ENCODE measurements at places on chromosomes 12 and 14. TPM values are rescaled to one million over a fixed set of nuclear protein-coding genes. Genes with fewer than 3 reads are reported as not detected.
A peak's percentile ranks its signal among the peaks of the same experiment; 100 is the strongest.

DNA sequence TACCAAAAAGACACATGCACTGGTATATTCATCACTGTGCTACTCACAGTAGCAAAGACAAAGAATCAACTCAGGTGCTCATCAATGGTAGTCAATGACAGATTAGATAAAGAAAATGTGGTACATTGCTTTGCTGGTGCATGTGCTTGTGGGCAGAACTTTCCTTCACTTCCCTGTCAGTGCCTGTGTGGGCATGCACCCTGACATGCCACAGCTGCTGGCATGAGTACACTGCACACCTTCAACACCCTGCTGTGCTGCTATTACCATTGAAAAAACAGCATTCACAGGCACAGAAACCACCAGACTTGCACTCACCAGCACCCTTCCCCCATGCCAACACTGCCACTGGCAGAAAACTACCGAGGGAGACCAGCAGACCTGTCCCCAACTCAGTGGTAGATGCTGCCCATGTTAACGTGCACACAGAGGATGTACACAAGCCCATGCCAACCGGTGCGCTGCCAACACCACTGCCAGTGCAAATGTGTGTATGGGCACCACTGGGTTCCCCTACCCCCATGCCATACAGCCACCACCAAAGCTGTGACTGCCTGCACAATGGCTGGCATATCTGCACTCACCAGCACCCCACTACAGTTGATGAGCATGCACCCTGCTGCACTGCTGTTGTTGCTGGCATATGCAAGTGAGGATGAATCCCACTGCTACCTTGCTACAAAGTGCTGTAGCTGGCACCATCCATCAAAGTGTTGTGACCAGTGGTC, 57.4 kb downstream of the APOBEC1 start:
- no peaks in the 10 kb centered on the region for H3K4me1 ChIP-seq
- no peak for DNase-seq
- no peaks in the 10 kb centered on the region for H3K36me3 ChIP-seq
- no peak overlapping the region for H3K27ac ChIP-seq
- H3K4me3 ChIP-seq: no peak overlapping the region

GRCh38 chr12:119180380-119181040, 1.8 kb downstream of the HSPB8 start:
- H3K4me1 ChIP-seq: peaks cover 17% of the 10 kb centered on the region
- no peaks in the 10 kb centered on the region for H3K36me3 ChIP-seq
- H3K27ac ChIP-seq: peak overlapping the region; percentile 84
- no peaks in the 10 kb centered on the region for H3K27me3 ChIP-seq

DNA sequence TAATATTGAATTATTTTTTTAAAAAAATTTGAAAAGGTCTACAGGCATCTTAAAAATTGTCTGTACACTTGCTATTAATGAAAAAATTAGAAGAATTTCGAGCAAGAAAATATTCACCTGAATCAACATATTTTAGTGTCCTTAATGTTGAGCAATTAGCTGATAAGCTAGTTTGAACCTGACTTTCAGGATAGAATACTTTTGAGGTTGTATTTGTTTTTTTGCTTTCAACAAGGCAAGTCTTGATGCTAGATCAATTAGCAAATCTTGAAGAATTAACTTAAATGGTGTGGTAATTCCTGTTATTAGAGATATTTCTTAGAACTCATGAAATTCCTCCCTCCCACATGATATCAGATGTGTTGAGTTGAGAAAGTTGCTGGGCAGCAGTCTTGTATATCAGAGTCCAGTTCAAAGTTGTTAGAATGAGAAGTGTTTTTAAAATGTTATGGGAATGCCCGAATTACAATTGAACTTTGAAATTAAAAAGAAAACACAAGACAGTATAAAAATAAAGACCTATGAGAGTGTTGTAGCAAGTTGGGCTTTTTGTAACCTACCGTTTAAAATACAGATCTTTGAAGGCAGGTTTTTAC, 119.2 kb downstream of the TRMT5 start:
- no peak overlapping the region for H3K4me3 ChIP-seq
- no peaks in the 10 kb centered on the region for H3K27me3 ChIP-seq
- no peaks in the 10 kb centered on the region for H3K36me3 ChIP-seq
- H3K4me1 ChIP-seq: no peaks in the 10 kb centered on the region

The ARHGAP5 gene
- total RNA-seq: 68.4 TPM

The TAS2R20 gene
- 2.1 TPM for total RNA-seq

DNA sequence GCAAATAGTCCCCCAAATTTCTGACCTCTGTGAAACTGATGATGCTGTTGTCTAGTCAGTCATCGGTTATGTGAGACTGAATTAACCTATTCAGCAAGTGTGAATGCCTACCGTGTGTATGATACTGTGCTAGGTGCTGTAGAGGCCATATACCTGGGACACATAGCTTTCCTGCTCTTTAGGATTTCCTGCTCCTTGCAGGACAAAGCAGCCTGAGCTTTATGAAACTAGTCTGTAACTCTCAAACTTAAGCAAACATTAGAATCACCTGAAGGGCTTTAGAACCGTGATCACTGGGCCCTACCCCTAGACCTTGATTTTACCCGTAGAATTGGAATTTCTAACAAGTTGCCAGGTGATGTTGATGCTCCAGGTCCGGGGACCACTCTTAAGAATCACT, 6.9 kb downstream of the MARK3 start:
- H3K4me1 ChIP-seq: peaks cover 7% of the 10 kb centered on the region
- H3K36me3 ChIP-seq: no peaks in the 10 kb centered on the region

The KCNA5 gene
- total RNA-seq: not detected

- no peaks in the 10 kb centered on the region for H3K4me1 ChIP-seq
- no peak overlapping the region for H3K4me3 ChIP-seq
- no peak for DNase-seq
- no peaks in the 10 kb centered on the region for H3K36me3 ChIP-seq
Observed at GRCh38 chr14:92787554-92787953, 6.6 kb upstream of the GOLGA5 start.

The CFAP54 gene
- 5.1 TPM for total RNA-seq

DNA sequence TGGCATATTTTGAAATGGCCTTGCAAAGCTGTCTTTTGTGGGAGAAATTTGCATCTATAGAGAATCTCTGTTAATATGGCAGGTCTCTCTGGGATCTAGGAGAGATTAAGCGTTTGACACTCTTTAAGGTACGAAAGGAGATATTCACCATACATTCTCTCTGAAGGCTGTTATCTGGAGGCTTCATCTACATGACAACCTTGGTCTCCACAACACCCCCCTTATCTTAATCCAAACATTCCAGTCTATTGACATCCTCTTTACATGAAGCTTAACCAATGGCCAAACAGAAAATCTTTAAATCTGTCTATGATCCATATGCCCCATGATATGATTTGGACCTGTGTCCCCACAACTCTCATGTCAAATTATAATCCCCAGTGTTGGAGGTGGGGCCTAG, 137.4 kb downstream of the DERA start:
- H3K27me3 ChIP-seq: no peaks in the 10 kb centered on the region
- no peaks in the 10 kb centered on the region for H3K36me3 ChIP-seq
- no peak for DNase-seq
- H3K4me3 ChIP-seq: no peak overlapping the region

- H3K27me3 ChIP-seq: no peaks in the 10 kb centered on the region
- no peak for DNase-seq
- H3K4me3 ChIP-seq: no peak overlapping the region
- no peaks in the 10 kb centered on the region for H3K4me1 ChIP-seq
- H3K27ac ChIP-seq: no peak overlapping the region
Observed at GRCh38 chr14:54354096-54354495, 42.7 kb upstream of the CDKN3 start.

- H3K4me1 ChIP-seq: peaks cover 2% of the 10 kb centered on the region
- no peak for DNase-seq
- no peak overlapping the region for H3K27ac ChIP-seq
Observed at GRCh38 chr12:46462641-46463355, 90.2 kb upstream of the SLC38A2 start.

GRCh38 chr14:23153851-23154796, 29.3 kb downstream of the SLC7A8 start:
- peaks cover 6% of the 10 kb centered on the region for H3K4me1 ChIP-seq
- DNase-seq: peak; percentile 54
- no peaks in the 10 kb centered on the region for H3K27me3 ChIP-seq
- no peaks in the 10 kb centered on the region for H3K36me3 ChIP-seq
- peak overlapping the region; percentile 69 for H3K27ac ChIP-seq

DNA sequence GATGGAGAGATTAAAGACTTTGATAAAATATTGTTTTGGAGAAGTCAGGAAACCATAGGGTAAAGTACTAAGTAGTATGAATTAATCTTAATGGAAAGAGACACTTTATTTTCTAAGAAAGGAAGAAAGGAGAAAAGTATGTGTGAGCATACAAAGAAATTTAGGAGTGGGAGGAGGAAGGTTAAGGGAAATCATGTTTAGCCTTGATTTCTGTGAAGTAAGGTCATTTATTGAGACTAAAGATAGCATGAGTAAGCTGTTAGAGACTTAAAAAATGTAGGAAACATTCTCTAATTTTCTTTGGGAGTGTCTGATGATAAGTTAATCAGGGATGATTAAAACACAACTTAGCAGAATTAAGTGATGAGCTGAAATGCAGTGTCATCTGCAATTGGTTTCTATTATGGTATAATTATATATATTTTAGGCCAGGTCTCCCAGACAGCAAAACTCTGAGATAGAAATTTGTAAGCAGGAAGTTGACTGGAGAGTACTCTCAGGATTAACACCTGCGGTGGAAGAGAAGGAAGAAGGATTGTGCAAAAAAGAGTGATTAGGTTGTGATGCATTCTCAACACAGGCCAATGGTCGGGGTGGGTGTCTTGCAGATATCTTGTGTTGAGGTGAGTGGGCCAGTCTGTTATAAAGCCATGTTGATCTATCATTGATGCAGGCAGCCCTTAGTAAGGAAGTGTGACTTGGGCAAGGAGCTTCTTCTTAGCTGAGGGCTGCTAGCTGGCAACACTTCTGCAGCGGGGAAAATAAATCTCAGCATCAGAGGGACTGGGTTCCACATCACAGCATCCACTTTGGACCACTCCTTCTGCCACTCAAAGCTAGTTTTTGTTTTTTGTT, 256.2 kb downstream of the AEBP2 start:
- no peaks in the 10 kb centered on the region for H3K27me3 ChIP-seq
- DNase-seq: no peak
- no peaks in the 10 kb centered on the region for H3K36me3 ChIP-seq
- H3K4me1 ChIP-seq: peaks cover 2% of the 10 kb centered on the region
- H3K27ac ChIP-seq: no peak overlapping the region
- no peak overlapping the region for H3K4me3 ChIP-seq

The FITM1 gene
- under 0.01 TPM for total RNA-seq

DNA sequence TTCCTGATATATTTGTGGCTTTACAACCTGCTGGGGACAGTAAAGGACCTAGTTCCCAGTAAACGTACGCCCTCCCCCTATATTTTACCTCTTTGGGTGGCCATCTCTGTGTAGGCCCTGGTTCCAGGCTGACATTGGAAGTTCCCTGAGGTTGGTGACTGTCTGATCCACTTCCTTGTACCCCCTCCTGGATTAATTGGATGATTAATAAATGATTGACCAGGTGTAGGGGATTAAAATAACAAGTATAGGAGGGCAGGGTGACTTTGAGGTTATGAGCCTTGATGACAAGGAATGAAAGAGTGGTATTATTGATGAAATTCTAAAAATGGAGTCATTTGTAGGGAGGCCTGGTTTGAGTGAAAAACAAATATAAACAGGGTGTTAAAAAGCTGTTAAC, 9.6 kb downstream of the SUSD6 start:
- H3K27me3 ChIP-seq: no peaks in the 10 kb centered on the region
- H3K4me3 ChIP-seq: no peak overlapping the region
- DNase-seq: no peak
- no peak overlapping the region for H3K27ac ChIP-seq
- no peaks in the 10 kb centered on the region for H3K36me3 ChIP-seq
- peaks cover 12% of the 10 kb centered on the region for H3K4me1 ChIP-seq

- no peak overlapping the region for H3K27ac ChIP-seq
- DNase-seq: no peak
- H3K4me1 ChIP-seq: no peaks in the 10 kb centered on the region
- H3K4me3 ChIP-seq: no peak overlapping the region
- peaks cover 35% of the 10 kb centered on the region for H3K27me3 ChIP-seq
Observed at GRCh38 chr12:51850081-51850964, 1.8 kb upstream of the FIGNL2 start.

Data from fibroblast of lung (primary cell).